ENCODE measurements at places on chromosomes 13 and 19.

DNA sequence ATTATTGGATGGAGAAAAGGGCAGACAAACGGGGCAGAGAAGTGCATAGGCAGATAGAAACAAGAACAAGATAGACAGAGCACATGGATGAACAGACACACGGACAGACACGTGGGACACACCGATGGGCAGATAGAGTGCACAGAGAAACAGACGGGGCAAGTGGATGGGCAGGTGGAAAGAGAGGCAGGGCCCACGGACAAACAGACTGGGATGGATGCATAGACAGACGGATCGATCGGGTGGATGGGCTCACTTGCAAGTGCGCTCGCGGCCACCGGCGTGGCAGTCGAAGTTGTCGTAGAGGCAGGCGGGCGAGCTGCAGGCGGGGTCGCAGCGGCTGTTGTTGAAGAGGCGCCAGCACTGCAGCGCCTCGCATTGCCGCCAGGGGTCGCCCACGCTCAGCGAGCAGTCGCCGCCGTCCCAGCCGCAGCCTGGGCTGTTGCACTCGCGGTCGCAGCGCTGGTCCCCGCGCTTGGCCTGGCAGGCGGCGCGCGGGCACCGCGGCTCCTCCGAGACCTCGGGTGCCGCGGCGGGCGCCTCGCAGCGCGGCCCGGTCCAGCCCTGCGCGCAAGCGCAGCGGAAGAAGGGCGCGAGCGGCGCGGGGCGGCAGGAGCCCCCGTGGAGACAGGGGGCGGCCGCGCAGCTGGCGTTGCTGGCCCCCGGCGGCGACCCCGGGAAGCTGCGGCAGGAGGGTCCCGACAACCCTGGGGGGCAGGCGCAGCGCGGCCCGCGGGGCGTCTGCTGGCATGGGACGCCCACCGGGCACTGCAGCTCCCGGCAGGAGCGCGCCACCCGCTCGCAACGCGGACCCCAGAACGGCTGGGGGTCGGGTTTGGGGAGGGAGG, 23.3 kb downstream of the NOTCH3 start:
- peak; percentile 42 for DNase-seq

GRCh38 chr13:36357692-36358091, 11.5 kb upstream of the SPART start:
- no peak for DNase-seq

DNA sequence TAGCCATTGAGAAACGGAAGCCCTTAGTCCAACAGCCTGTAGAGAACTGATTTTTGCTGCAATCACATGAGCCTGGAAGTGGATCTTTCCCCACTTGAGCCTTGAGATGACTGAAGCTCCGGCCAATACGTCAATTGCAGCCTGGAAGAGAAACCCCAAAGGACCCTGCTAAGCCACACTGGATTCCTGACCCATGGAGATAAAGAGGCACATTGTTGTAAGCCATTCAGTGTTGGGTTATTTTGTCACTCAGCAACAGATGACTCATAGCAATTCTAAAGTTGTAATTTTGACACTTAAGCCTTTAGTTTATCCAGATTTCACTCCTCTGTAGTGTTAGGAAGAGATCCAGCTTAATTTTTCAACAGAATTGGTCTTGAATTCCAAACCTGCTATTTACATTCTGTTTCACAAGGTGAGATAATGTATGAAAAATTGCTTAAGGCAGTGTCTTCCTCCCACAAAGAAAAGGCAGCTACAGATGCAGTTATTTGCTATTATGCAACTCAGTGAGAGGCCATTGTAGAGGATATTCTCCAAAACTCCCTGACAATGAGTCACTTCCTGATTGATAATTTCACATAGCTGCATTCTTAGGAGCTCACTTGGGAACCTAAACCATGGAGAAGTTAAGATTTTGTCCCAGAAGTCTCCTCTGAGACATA, 59.4 kb upstream of the TSHZ3 start:
- peak; percentile 20 for DNase-seq

DNA sequence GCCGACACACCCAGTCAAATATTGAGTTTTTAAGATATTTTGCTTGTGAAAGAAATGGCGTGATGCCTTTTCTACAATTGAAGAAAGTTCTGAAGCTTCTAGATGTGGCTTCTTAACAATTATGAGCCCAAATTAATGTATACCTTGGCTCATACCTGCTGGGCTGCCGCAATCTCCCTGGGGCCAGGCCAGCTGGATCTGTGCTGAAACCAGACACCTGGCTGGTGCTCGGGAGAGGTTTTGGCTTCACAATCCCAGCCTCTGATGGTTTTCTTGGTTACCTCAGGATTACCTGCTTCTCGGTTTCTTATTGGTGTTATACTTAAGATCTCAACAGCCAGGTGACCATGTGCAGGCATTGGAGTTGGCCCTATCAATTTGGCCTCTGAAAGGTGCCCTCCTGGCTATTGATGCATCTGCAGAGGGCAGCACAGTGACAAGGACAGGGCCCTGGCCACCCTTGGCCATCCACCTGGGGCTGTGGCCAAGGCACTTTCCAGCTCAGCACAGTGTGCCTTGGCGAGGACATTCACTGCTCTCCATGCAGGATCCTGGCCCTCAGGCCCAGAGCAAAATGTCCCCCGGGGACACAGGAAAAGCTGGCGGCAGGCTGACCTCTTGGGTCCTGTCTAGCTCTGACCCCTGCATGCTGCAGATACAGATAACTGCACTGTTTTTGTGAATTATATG, 305.0 kb downstream of the ZNF536 start:
- no peak for DNase-seq

GRCh38 chr19:7917267-7918061, 2.7 kb upstream of the SNAPC2 start:
- DNase-seq, result no peak

GRCh38 chr13:27774169-27774568, 18.1 kb upstream of the GSX1 start:
- DNase-seq, result no peak

GRCh38 chr19:10766671-10767201, 48.9 kb downstream of the DNM2 start:
- no peak for DNase-seq

- no peak for DNase-seq
These were observed 6.0 kb downstream of the TEKTIP1 start for GRCh38 chr19:3544742-3545668.

- DNase-seq, result no peak
These were observed 289.2 kb upstream of the KLF12 start for GRCh38 chr13:74423434-74423833.

DNA sequence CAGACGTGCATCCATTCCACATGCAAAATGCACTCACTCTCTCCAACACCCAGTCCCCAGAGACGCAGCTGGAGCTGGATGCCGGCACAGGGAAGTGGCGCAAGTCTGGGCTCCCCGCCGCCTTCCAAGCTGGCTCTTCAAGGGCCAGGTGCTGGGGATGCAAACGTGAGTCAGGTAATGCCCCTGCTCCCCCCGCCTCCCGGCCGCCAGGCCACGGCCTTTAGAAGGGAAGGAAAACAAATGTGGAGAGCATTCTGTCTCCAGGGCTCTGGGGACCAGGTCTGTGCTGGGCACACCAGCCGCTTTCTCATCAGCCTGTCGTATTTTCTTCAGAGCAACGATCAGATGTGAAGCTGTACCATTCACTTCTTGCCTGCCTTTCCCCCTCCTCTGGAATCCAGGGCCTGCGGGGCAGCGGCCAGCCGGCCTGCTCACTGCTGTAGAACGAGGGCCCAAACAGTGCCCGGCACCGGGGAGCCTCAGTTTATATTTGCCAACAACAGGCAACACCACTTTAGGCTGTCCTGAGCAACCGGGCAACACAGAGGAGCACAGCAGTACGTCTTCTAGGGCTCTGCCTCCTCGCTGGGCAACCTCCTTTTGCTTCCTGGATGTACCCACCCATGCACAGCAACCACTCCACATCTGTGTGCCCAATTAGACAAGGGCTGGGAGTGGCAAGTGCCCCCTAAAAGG, 3.8 kb downstream of the RAB20 start:
- DNase-seq, result no peak

- DNase-seq, result peak; percentile 53
These were observed 27.9 kb downstream of the PLEKHJ1 start for GRCh38 chr19:2207991-2208860.

DNA sequence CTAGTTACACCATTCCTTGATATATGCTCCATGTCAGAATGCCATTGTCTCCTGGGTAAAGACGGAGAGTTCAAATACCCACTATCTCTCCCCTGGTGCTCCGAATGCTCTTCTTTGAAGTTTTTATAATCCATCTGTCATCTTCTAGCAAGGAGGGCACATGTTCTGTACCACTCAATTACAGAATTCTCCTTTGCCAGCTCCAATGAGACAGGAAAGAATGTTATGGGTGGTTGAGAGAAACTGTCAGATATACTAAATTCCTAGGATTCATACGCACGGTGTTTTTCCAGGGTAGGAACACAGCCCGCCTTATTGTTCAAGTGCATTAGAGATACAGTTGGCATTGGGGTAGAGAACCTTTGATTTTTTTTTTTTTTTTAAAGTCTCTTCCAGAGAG, 118.0 kb upstream of the ZNF536 start:
- DNase-seq, result no peak

DNA sequence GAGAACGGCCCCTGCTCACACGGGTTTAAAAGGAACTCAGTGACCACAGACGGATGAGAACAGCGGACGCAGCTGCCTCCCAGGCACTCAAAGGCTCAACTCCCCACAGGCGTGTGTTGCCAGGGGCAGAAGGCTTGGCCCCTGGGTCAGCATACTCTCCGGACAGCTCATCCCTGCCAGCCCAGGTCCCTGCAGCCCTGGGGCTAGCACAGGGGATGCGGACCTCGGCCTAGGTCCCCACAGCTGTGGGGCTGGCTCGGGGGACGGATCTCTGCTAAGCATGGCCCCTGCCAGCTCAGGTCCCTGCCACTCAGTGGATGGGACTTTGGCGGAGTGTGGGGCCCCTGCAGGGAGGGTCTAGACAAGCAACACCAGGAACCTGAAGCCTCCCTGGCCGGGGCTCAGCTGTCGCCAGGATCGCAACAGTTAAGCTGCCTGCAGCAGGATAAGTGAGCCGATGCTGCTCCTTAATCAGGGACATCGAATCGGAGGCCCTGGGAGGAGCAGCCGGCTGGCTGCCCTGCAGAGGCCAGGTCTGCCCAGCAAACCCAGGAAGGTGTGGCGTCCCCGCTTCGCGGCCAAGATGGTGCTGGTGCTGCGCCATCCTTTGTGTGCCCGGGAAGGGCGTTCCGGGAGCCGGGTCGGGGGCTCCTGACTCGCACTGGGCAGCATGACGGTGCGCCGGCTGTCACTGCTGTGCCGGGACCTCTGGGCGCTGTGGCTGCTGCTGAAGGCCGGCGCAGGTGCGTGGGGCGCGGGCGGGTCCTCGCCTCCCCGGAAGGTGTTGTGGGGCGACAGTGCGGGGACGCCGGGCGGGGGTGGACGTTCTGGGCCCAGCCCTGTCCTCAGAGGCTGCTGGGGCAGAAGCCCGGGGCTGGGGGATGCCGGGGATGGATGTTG, 32.5 kb downstream of the MCF2L start:
- DNase-seq, result no peak

Measured in fibroblast of the conjunctiva (primary cell).